ENCODE measurements at places on chromosomes 4 and X. TPM values are rescaled to one million over a fixed set of nuclear protein-coding genes. Genes with fewer than 3 reads are reported as not detected.

Gene HDAC8
- total RNA-seq: 50.0 TPM

Gene POU4F2
- total RNA-seq: not detected

DNA sequence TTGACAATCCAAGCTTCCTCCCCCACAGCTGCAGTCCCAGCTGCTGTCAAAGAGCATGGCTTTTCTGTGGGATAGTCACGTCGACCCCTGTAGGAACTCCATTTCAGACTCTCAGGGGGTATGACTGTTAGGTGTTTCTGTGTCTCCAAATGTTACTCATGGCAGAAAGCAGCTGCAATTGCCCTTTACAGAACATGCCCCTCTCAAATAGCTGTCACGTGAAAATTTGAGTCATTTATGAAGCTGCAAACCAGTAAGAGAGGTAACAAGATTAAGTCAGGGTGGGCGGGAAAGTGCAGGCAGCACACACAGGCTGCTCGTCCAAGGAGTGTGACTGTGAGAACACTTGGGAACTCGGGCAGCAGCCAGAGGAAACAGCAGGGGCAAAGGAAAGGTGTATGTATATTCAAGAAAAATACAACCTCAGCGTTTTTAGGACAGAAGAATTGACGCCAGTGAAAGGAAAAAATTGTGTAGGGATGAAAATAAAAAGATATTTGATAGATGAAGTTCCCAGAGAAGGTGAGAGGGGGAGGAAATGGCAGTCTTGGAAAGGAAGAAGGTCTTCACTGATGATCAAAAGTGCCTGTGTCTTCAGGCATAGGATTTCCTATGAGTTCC is 66.5 kb upstream of the TMEM184C start:
- H3K36me3 ChIP-seq: peaks cover 51% of the 10 kb centered on the region
- no peaks in the 10 kb centered on the region for H3K27me3 ChIP-seq
- peaks cover 20% of the 10 kb centered on the region for H3K4me1 ChIP-seq
- H3K4me3 ChIP-seq: no peak overlapping the region
- no peak for DNase-seq

DNA sequence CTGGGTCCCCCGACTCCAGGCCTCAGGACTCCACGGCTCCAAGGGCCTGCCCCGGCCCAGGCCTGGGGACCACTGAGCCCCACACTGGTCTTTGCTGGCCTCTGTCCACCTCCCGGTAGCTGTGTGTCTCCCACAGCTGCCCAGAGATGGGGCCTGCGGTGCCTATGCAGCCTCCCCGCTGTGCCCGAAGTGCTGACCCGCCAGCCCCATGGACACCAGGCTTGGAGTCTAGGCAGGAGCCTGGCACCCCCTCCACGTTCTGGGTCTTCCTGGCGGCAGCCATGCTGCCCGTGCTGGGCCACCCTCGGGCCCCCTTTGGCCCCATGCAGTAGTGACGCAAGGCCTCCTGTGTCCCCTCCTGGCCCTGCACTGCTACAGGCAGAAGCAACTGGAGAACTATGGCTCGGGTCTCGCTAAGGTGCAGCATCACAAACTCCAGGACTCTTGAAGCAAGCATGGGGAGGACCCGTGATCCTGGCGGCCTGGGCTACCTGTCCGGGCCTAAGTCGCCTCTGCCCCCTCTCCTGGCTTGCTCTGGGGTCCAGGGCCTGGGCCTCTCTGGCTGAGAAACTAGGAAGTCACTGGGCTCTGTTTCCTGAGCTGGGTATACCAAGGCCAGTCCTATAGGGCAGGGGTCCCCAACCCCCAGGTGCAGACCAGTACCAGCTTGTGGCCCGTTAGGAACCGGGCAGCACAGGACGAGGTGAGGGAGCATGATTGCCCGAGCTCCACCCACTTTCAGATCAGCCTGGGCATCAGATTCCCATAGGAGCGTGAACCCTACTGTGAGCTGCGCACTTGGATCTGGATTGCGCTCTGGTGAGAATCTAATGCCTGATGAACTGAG is 917 bp downstream of the MYL5 start:
- peaks cover 6% of the 10 kb centered on the region for H3K36me3 ChIP-seq
- no peaks in the 10 kb centered on the region for H3K27me3 ChIP-seq
- peak overlapping the region; percentile 53 for H3K27ac ChIP-seq
- H3K4me1 ChIP-seq: peaks cover 17% of the 10 kb centered on the region
- DNase-seq: peak; percentile 18

- H3K27me3 ChIP-seq: no peaks in the 10 kb centered on the region
- no peak overlapping the region for H3K4me3 ChIP-seq
- no peak for DNase-seq
- H3K27ac ChIP-seq: no peak overlapping the region
- no peaks in the 10 kb centered on the region for H3K36me3 ChIP-seq
Measured at GRCh38 chrX:9609987-9610386, 145.1 kb downstream of the TBL1X start.

DNA sequence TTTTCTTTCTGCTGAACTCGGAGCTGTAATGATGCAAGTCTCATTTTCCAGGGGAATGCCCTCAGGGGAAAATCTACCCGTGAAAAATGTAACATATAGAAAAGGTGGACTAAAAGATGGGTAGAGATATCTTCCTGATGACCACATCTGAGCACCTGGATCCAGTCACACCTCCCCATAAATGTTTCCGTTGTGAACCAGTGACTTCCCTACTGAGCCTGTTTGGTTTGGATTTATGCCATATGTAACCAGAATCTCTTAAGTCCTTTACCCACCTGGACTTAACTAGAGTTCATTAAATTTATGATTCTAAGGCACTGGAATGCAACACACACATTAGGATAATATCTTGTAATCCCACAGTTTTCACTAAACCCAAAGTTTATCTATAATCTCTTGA is 171.1 kb downstream of the ZNF330 start:
- H3K27ac ChIP-seq: no peak overlapping the region
